Stimulated activated CD4-positive, alpha-beta T cell treated with anti-CD3 and anti-CD28 coated beads, Interleukin-12 subunit alpha, Interleukin-12 subunit beta, amount 100 ng/mL, for 24 hours (primary cell): ENCODE measurements at places on chromosomes 16 and 17.

DNA sequence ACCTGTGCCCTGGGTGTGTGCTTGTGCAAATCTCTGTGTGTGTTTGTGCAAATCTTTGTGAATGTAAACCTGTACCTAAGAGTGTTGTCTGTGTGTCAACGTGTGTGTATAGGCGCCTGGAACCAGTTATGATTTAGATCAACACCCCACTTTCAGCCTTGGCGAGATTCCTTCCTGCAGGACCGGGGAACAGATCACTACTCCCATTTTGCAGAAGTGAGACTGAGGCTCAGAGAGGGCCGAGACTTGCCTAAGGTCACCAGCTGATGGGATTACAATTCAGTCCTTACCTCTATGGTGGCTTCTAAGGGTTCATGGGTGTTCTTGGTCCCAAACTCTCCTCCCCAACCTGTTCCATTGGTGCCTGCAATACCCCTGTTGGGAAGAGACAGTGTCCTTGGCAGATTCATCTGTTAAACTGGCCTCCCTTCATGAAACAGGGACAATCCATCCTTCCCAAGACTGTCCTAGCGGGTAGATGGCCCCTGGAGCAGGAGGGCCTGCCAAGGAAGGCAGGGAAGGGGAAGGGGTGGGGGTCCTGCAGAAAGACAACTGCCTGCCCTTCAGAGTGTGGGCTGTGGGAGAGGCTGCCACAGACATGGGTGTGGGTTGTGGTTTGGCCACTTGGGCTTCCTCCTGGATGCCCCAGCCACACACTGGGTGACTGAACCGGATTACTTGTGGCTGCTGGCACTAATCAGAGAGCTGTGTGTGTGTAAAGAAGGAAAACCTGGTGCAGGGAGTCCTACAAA is 6.9 kb upstream of the MAPK7 start:
- no peak for DNase-seq

GRCh38 chr17:55576237-55576995 is 65.2 kb upstream of the SMIM36 start:
- no peak for DNase-seq

- DNase-seq: no peak
Observed at GRCh38 chr17:57913575-57914272, 41.5 kb downstream of the CUEDC1 start.

DNA sequence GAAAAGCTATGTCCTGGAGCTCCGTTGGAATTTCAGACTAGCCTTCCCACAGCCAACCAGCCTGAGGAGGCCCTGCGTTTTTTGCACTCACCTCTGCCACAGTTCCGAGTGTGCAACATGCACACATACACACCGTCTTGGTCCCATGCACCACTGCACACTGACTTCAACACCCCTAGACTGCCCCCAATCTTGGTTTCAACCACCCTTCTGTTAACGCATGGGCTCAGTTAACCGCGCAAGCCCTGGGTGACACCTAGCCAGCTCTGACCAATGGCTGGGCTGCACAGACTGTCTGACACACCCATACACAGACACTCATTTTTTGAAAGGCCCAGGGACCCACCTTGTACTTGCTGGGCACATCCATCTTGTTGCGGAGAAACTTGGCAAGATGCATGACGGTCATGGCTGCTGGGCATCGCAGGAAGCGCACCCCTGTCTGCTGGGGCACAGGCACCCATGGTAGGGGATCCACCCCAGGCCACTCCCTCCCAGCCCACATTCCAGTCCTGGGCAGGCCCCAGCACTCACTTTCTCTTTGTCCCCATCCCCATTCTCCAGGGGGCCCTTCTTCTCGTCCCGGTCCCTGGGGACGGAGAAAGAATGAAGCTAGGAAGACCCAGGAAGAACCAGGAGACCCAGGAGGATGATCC is 8.0 kb downstream of the CISD3 start:
- no peak for DNase-seq

- peak; percentile 28 for DNase-seq
Observed at GRCh38 chr17:15171167-15172047, 93.7 kb downstream of the PMP22 start.

- DNase-seq: no peak
Observed at GRCh38 chr17:73197161-73197560, 4.3 kb downstream of the COG1 start.

- DNase-seq: no peak
Observed at GRCh38 chr17:73713136-73713535, 68.9 kb upstream of the SDK2 start.

DNA sequence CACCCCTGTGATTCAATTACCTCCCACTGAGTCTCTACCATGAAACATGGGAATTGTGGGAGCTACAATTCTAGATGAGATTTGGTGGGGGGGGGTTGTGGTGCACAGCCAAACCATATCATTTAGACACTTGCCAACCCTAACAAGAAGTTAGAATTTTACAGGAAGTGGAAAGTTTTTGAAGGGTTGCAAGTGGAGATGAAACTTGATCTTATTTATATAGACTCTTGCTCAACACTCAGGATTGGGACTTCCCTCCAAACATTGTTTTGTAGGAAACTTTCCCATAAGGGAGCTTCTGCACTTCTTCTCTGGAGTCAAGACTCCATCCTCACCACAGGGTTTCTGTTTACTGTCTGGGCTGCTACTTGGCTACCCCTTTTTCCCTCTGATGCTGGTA is 266.7 kb upstream of the CDH11 start:
- no peak for DNase-seq

DNA sequence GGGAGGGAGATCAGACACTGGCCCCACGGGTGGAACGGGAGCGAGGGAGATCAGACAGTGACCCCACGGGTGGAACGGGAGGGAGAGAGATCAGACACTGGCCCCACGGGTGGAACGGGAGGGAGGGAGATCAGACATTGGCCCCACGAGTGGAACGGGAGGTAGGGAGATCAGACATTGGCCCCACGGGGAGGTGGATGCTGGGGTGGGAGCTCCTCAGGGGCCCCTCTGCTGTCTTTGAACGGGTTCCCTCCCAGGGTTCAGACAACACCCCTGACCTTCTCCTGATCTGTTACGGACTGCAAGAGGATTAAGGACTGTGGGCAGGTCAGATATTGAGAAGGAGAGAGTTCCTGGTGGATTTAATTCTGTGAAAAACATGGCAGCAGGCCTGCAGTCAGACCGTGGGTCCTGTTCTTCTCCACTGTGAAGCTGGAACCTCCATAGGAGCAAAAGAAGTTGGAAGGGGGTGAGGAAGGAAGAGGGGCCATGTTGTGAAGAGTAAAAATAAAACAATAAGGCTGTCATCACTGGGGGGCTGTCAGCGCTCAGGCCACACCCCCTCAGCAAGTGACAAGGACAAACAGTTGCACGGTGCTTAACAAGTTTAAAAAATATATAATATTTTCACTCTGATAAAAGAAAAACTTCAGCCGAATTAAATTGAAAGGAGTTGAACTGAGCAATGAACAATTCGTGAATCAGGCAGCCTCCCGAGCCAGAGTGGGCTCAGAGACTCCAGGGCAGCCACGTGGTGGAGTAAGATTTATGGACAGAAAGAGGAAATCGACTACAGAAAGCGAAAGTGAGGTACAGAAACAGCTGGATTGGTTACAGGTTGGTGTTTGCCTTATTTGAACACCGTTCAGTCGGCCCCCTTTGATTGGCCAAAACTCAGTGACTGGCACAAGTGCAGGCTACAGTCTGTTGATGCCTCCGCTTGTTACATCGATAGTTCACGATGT is 348.7 kb upstream of the TNRC6C start:
- DNase-seq: peak; percentile 46

GRCh38 chr16:49597796-49598195 is 224.2 kb downstream of the C16orf78 start:
- no peak for DNase-seq
